ENCODE measurements at places on chromosomes 5 and 9. TPM values are rescaled to one million over a fixed set of nuclear protein-coding genes. Genes with fewer than 3 reads are reported as not detected.

DNA sequence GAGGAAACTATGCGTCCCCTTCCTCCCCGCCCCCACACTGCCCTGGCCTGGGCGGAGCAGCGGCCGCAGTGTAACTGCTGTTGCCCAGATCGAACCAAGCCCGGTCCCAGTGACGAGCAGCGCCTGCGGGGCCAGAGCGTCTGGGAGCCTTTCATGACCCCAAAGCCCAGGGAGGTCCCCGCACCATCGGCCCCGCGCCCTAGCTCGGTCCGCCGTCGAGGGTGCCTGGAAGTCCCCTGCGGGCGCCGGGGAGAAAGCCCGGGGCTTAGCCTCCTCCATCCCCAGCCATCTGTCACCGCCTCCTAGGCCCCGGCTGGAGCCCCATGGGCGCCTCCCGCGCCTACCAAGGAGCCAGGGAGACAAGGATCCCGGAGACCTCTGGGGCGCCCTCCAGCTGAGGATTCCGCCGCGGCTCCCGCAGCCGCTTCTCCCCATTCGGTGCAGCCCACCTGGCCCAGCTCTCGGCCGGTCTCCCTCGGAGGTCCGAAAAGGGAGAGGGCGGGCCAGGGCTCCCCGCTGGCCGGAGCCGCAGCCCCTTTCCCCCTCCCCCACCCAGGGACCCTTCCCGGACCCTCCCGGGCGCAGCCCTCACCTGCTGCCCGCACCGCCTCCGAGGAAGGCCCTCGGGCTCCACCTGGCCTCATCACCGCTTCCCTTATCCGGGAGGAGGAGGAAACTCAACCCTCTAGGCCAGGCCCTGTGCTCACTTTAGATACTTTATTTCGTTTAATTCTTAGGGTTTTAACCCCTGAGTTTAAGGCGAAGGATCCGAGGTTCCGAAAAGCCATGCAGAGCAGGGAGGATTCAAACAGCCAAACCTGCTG lies 45.6 kb downstream of the APTX start:
- DNase-seq, result no peak

PCDHGA6 gene
- polyA plus RNA-seq, result 7.4 TPM

SLC36A3 gene
- polyA plus RNA-seq, result not detected

FAM221B gene
- 0.11 TPM for polyA plus RNA-seq

GRCh38 chr5:124410539-124411488 lies 335.6 kb downstream of the ZNF608 start:
- no peak for DNase-seq

SLC27A6 gene
- polyA plus RNA-seq, result 1.6 TPM

Data from left renal pelvis (tissue), 4 donors.